ENCODE measurements at places on chromosomes 13 and 19.
A peak's percentile ranks its signal among the peaks of the same experiment; 100 is the strongest.

- DNase-seq = no peak
These were observed 5.7 kb downstream of the SLC7A9 start for GRCh38 chr19:32863841-32864240.

DNA sequence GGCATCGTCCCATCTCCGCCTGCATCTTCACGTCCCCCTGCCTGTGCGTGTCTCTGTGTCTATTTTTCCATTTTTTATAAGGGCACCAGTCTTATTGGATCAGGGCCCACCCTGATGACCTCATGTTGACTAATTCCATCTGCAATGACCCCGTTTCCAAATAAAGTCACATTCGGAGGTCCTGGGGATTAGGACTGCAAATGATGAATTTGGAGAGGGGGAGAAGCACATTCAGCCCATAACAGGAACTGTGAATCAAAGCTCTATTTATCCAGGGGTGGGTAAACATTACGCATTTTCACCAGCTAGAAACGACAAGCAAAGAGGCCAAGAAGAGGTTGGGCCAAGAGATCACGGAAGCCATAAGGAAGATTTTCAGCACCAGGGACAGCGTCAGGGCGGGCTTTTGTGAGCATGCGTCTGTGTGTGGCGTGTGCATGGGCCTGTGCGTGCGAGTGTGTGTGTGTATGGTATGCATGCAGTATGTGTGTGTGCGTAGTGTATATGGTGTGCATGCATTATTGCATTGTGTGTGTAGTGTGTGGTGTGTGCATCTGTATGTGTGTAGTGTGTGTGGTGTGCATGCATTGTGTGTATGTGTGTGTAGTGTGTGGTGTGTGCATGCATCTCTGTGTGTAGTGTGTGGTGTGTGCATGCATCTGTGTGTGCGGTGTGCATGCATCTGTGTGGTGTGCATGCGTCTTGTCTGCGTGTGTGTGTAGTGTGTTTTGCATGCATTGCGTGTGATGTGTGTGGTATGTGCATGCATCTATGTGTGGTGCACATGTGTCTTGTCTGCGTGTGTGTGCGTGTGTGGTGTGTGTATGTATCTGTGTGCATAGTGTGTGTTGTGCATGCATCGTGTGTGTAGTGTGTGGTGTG, 19.6 kb downstream of the CELF5 start:
- DNase-seq = peak; percentile 64

- DNase-seq = no peak
These were observed 16.1 kb upstream of the NANOS3 start for GRCh38 chr19:13860679-13861391.

GRCh38 chr13:79212064-79212619, 193.9 kb downstream of the RBM26 start:
- DNase-seq = no peak

- no peak for DNase-seq
These were observed 778.3 kb upstream of the PCDH20 start for GRCh38 chr13:62193919-62194318.

GRCh38 chr13:26941345-26942174, 181.0 kb upstream of the GPR12 start:
- no peak for DNase-seq

GRCh38 chr13:79435561-79435990, 29.5 kb upstream of the RBM26 start:
- no peak for DNase-seq

DNA sequence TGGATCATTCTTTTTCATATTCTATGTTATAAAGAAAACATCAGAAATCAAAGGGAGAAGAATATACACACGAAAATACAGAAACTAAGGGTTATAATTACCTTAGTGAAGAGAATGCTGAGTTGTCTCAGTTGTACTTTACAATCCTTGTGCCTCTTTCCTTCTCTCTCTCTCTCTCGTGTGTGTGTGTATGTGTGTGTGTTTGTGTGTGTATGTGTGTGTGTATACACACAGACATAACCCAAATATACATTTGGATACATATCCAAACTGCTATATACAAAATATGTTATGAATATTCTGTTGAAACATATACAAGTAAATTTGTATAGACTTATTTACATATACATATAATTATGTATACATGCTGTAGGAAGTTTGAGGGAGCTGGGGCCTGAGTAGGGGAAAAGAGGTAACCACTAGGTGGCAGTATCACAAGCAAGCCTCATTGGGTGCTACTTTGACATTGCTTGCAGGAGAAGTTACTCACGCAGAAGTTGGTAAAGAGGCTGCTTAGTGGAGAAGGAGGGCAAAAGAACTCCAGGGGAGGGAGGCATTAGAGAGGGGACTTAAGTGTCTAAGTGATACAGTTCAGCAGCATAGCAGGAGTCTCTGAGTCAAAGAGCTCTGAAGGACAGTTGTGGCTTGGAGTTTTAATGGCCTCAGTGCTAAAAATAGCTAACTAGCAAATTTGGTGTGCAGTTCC, 465.1 kb upstream of the PCDH20 start:
- peak; percentile 37 for DNase-seq

DNA sequence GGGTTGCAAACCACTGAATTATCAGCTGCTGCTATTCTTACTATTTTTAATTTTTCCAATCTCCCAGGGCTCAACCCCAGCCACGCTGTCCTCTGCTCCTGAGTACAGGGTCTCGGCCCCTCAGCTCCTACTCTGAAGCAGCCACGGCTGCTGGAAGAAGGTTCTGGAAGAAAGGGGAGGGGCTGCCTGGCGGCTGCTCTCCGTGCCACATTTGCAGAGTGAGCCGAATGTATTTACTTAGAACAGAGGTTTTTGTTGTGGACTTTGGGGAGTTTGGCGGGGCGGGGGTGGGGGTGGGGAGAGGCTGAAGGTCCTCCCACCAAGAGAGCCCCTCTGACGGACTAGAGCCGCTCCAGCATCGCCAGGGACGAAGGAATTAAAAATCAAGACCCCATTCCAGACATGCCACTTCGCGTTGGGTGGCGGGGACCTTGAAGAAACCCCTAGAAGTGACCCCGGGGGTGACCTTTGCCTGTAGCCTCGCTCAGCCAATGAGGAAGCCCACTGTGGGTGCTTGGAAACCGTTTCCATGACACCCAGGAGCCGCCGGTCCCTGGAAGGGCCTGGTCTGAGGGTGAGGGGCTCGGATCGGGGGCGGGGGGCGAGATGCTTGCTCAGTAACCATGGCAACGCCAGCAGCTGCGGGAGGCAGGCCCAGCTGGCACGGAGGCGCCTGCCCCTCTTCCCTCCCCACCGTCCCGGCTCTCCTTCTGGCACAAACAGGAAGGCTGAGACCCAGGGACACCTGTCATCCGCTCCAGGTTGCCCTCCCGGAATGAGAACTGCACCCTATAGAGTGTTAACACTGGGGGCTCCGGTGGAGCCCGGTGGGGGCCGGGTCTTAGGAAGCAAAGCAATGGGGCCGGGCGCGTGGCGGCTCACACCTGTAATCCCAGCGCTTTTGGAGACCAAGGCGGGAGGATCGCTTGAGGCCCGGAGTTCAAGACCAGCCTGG, 54.2 kb upstream of the PTPRS start:
- no peak for DNase-seq

GRCh38 chr19:6241680-6242377, 37.9 kb downstream of the MLLT1 start:
- no peak for DNase-seq

GRCh38 chr13:105370011-105370650, 1165.3 kb downstream of the EFNB2 start:
- no peak for DNase-seq

DNA sequence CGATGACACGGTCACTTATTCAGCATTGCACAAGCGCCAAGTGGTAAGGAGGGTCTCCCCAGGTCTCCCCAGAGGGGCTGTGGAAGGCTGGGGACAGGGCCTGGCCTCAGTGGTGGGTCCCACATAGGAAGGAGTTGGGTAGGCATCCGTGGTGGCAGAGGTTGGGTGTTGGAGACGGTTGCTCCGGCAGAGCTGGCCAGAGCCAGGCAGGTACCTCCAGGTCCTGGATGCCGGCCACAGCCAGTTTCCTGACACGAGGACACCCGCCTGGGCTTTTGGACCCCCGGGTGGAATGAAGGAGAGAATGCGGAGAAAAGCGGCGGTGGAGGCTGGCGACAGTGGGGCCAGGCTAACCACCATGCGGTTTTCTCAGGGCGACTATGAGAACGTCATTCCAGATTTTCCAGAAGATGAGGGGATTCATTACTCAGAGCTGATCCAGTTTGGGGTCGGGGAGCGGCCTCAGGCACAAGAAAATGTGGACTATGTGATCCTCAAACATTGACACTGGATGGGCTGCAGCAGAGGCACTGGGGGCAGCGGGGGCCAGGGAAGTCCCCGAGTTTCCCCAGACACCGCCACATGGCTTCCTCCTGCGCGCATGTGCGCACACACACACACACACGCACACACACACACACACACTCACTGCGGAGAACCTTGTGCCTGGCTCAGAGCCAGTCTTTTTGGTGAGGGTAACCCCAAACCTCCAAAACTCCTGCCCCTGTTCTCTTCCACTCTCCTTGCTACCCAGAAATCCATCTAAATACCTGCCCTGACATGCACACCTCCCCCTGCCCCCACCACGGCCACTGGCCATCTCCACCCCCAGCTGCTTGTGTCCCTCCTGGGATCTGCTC, 1.3 kb upstream of the FFAR1 start:
- DNase-seq = peak; percentile 38

Data from T-helper 2 cell (primary cell).